ENCODE measurements at places on chromosomes 11 and 22. TPM values are rescaled to one million over a fixed set of nuclear protein-coding genes. Genes with fewer than 3 reads are reported as not detected.

DNA sequence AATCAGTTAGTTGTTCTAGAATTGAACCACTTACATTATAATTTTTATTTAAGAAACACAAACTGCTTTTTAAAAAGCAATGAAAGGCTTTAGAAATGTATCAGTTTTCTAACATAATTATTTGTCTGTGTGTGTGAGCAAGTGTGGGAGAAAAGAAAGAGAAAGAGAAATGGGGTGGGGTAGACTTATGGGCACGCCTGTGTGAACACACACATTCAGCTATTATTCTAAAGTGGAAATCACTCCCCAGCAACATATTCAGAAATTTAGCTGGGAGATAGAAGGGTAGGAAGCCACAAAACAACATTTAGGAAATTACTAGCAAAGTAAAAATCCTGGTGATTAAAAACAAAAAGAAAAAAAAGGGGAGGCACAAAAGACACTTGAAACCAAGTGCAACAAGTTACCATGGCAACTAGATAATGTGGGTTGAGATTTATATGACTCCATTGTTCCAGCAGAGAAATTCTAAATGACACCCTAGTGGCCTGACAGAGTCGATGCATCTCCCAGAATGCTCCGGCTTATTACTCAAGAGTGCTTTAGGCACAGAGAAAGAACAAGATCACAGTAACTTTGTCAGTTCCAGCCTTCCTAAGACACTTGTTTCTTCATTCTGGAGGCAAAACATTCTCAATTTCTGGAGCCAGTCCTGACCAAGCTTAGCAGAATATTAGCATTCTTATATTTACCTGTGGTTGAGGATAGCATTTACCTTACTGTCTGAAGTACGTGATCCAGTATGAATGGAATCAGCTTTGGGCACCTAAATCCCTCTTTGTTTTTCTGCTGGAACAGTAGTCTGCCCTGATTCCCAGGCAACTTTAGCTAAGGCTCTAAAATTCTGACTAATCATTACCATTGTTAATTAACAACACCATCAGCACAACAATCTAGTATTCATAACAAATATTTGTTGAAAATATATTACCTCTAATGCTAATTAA lies 444.4 kb downstream of the DLG2 start:
- peak; percentile 4 for DNase-seq

DNA sequence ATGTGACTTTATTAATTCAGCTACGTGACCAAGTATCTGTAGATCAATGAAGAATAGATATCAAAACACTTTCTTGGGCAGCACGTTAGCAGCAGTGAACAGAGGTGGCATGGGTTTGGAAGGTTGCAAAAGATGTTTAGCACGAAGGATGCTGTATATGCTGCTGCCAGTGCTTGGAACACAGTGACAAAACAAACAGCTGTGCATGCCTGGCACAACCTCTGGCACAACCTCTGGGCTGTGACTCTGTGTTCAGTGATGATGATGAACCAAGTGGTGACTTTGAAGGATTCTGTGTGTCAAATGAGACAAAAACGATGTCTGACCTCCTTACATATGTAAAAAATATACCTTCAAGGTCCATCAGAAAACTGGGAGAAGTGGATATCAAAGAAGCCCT lies 104.7 kb downstream of the TBC1D22A start:
- DNase-seq, result no peak

DNA sequence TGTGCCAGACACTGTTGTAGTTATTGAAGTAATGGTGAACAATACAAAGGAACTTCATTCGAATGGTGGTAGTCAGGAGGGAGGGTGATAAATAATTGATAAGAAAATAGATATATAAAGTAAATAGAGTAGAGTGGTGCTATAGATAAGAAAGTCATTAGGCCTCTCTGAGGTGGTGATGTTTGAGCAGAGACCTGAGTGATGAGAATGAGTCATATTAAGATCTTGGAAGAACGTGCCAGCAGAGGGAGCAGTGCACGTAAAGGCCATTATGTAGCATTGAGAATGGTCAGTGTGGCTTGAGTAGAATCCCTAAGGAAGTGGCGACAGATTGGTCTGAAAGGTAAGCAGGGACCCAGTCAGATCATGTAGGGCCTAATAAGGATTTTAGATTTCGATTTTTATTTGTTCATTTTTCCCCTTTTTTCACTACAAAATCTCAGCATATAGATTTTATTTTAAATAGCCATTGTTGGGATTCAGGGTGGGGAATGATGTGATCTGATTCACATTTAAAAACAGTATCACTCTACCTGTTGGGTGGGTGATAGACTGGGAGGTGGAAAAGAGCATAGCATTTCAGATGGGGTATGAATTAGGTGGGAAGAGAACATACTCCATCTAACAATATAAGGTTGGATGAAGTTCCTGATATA lies 44.7 kb downstream of the CCDC90B start:
- peak; percentile 83 for DNase-seq

GRCh38 chr11:75408957-75409219 lies 9.6 kb downstream of the RPS3 start:
- no peak for DNase-seq

DNA sequence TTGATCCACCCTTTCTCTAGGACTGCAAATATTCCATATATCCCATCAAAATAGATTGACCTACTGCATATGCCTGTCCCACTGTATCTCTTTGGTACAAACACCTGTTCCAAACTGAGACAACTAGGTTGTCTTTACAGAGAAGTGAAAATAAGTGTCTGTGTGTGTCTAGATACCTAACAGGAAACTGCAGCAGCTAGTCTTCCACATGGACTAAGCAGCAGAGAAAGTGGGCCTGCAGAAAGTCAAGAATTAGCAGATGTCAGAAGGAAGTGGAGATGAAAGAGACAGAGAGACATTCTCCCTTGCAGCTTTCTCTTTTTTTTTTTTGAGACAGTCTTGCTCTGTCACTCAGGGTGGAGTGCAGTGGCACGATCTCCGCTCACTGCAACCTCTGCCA lies 3.9 kb upstream of the RAB39A start:
- no peak for DNase-seq

- DNase-seq, result peak; percentile 84
Observed at GRCh38 chr11:61947486-61948210, 2.5 kb upstream of the BEST1 start.

GRCh38 chr11:117000014-117000737 lies 98.1 kb downstream of the SIK3 start:
- DNase-seq, result no peak

DNA sequence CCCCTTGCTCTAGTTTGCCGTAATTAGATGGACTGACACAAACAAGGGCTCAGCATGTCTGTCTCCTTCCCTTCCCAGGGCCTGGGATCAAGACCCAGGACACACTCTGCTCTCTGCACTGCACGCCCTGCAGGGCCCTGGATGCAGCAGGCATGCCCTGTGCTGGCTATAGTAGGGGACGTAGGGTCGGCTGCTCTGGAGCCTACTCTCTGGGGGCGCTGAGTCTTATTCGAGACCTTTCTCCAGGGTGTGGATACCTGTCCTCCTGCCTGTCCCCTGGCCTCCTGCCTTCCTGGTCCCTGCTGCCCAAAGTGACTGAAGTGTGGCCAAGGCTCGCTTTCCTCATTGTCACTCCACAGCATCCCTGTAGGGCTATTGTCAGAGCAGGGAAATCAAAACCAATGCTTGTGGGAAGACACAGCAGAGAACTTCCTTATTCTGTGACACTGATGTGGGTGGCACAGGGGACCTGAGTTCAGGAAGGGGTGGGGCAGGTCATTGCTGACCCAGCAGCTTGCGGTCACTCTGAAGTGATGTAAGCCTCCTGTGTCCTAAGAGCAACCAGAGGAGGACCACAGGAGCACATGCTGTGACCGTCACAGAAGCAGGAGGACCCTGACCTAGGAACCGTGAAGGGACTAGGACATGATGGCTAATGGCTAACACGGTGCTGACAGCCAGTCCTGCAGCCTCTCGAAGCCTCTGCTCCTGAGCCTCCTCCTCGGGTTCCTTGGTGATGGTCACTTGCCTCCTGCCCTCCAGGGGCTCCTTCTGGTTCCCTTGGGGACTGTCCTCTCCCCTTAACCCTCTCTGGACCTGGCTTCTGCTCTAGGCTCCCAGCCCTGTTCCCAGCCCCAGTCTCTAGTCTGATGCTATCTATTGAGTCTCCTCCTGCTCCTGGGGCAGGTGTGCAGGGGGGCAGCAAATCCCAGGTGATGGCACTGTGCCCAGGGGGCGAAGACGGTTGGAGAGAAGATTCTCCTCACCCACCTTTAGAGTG lies 10.3 kb downstream of the APOBEC3A start:
- no peak for DNase-seq

Gene DDX25
- 0.81 TPM for polyA plus RNA-seq

Gene MRGPRX4
- polyA plus RNA-seq, result not detected
